CD4-positive, alpha-beta T cell treated with Interleukin-6 at 100 ng/mL for 8 hours (primary cell): ENCODE measurements at places on chromosomes 6 and 20.

GRCh38 chr6:3887150-3887700 lies 38.1 kb downstream of the FAM50B start:
- DNase-seq, result no peak

DNA sequence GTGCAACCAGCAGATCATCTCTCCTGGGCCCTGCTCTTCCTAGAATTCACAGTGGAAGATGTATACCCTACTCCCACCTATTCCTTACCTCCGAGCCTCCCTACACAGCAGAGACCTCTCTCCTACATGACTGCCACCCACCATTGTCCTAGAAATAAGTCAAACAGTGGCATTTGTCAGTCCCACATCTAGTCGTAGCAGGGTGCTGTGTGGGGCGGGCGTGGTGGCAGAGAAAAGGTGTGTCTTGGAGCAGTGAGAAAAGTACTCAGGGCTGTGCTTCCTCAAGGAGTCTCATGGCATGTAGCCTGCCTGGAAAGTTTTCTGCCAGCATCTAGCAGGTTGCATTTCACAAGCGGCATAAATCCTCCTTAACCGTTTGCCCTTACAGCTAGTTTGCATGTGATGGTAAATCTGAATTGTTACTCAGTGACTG lies 59.4 kb upstream of the PTGIS start:
- no peak for DNase-seq

- DNase-seq, result no peak
Measured at GRCh38 chr6:45476341-45476740, 98.6 kb upstream of the SUPT3H start.

- no peak for DNase-seq
Measured at GRCh38 chr6:143185288-143185687, 124.6 kb downstream of the AIG1 start.

GRCh38 chr6:75377386-75377785 lies 92.8 kb upstream of the TMEM30A start:
- no peak for DNase-seq

DNA sequence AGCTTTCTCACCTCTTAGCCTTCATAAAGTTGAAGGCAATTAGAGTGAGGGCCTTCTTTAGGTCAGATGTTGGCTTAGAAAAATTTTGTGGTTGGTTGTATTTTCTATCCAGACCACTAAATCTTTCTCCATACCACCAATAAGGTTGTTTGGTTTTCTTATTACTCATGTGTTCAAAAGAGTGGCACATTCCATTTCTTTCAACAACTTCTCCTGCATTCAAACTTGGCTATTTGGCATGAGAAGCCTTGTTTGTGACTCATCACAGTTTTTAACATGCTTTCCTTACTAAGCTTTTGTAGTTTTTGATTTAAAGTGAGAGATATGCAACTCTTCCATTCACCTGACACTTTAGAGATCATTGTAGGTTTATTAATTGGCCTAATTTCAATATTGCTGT lies 949.6 kb downstream of the TBC1D32 start:
- DNase-seq, result no peak

DNA sequence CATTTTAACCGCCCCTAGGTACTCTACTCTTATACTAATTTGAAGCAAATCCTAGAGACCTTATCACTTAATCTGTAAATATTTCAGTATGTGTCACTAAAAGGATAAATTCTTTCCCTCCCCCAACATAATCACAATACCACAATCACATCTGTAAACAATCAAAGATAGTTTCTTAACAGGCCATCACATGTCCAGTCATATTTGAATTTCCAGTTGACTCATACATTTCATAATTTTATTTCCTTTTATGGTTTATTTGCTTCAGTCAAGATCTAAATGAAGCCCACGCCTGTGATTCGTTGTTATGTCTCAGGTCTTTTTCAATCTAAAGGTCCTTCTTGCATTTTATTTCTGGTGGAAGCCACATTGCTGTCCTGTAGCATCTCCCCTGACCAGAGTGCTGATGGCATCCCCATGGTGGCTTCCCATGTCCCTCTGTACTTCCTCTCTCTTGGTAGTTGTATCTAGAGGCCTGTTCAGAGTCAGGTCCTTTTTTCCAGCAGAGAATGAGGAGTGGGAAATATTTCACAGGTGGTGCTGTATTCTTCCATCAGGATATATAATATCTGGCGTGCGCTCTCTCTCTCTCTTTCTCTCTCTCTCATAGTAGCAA lies 128.6 kb upstream of the SLC22A23 start:
- no peak for DNase-seq

DNA sequence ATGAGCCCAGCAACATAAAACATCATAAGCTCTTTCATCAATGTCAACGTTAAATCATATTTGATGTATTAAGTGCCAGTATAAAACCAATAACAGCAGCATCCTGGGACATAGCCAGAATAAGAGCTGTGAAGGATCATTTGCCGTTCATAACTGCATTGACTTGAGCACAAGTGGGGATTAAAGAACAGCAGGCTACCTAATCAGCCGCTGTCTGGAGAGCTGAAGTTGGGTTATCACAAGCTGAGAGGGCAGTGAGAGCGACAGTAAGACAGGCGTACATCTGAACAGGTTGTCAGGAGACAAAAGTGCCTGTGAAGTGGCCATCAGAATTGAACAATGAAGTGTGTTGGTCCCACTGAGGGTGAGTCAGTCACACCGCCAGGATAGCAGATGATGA lies 269.6 kb downstream of the GRIK2 start:
- no peak for DNase-seq

GRCh38 chr6:42043787-42044475 lies 6.4 kb upstream of the TAF8 start:
- peak; percentile 88 for DNase-seq

DNA sequence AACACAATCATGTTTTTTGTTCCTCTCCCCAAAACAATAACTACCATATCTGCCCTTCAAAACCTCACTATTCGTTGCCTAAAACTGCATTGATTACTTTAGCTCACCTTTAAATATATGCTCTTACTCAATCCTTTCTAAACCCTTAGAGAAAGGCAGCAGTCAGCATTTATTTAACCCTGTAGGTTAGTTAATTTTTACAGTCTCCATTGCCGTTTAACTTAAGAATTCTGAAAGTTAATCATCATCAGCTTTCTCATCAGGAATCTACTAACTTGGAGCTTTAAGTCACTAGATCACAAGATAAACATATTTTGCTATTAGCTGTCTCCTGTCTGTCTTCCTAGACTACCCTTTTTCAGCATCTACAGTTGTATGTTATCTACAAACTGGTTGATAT lies 991.9 kb downstream of the EPHA7 start:
- no peak for DNase-seq

- DNase-seq, result no peak
Measured at GRCh38 chr6:25013246-25013645, 77.5 kb upstream of the RIPOR2 start.

GRCh38 chr6:48606618-48607017 lies 495.6 kb upstream of the PTCHD4 start:
- no peak for DNase-seq

DNA sequence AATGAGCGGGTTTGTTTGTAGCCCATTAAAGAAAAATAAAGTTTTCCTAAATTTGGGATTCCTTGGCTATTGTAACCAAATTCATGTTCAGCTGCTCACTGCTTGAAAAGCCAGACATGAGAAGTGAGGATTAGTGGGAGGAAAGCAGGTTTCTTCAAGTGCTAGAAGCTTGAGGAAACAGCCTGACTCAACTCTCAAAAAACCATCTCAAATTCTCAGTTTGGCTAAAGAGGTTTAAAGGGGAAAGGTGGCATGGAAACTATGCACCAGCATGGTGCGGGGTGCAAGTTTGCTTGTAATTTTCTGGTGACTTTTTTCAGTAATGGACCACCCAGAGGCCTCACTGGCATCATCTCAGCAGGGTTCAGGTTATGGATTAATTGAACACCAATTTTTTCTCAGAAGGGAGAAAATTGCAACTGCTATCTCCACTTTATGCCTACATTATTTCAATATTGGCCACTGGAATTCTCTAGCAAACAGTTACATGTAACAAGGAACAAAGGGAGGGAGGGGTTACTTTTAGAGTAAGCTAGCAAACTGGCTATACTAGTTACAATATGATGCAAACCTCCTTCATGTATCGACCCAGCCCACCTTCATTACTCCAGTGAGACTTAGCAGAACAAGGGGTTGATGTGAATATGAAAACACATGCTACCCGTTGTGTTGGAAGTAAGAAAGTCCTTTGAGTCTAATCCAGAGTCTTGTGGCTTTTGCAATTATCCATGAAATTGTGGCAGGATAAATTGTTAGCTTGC lies 85.0 kb upstream of the IFNGR1 start:
- no peak for DNase-seq

GRCh38 chr20:12057778-12058177 lies 140.1 kb downstream of the BTBD3 start:
- no peak for DNase-seq

GRCh38 chr6:11213422-11214021 lies 18.9 kb downstream of the NEDD9 start:
- no peak for DNase-seq

DNA sequence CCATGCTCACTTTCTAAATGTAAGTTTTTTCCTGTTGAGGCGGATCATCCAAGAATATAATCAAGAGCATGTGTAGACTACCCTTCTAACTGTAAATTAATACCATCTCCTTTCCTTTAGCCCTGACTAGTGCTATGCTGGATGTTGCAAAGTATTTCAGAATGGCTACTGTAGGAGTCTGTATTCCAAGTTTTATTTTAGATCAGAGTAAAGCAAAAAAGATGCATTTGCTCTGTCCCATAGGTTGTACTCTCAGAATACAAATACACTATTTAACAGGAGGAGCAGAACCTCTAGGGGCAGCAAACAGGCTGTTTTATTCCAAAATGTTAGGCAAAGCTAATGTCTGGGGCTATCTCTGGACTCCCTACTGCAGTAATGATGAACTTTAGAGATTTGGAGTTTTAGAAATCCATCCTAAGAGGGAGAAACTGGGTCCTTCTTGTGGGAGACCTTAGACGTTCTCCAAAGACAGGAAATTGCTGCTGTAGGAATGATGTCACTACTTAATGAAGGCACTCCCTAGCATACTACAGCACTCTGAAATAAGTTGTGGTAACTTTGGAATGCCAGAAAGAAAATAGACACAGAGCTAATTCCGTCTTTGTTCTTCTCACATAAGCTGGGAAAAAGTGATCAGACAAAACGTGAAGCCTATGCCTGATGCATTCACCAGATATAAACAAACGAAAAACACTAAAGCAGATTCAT lies 392.4 kb upstream of the HS3ST5 start:
- no peak for DNase-seq

- DNase-seq, result peak; percentile 16
Measured at GRCh38 chr6:39361657-39362486, 39.4 kb upstream of the KCNK16 start.

GRCh38 chr6:2651536-2651935 lies 99.2 kb downstream of the MYLK4 start:
- no peak for DNase-seq

GRCh38 chr6:71933881-71934280 lies 47.5 kb downstream of the RIMS1 start:
- no peak for DNase-seq

DNA sequence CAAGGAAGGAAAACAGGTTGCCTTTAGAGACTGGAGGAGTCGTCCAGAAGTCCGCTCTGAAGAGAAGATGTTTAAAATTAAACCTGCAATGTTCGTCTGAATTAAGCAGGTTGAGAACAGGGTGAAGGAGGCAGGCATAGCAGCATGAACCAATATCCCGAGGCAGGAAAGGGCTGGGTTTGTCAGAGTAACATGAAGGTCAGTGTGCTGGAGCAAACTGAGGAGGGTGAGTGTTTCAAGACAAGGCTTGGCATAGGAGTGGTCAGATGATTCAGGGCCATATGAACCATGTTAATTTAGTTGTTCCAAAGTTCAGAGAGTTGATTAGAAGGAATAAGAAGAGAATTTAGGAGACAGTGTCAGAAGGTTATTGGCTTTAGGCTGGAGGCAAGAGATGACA lies 93.3 kb downstream of the UTRN start:
- no peak for DNase-seq

GRCh38 chr6:43250992-43251373 lies 7.7 kb downstream of the TTBK1 start:
- no peak for DNase-seq

GRCh38 chr6:30238178-30238795 lies 25.1 kb upstream of the TRIM26 start:
- peak; percentile 16 for DNase-seq

DNA sequence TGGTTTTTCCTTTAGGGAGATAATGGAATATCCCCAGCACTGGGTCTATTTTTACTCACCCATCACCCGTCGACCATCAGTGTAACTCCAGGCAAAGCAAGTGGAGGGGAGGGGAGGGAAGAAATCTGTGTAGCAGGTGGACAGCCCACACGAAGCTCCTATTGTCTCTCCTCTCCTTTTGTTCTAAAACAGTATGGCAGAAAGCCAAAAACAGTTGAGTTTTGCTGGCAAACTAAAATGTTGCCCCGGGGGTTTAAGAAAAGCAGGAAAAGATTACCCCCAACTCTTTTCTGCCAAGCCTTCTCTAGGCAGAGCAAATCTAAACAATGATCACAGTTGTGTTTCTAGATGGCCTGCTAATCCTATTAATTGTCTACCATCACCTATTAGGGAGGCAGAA lies 89.7 kb downstream of the PREP start:
- no peak for DNase-seq

GRCh38 chr6:12490904-12491571 lies 200.9 kb downstream of the EDN1 start:
- no peak for DNase-seq

DNA sequence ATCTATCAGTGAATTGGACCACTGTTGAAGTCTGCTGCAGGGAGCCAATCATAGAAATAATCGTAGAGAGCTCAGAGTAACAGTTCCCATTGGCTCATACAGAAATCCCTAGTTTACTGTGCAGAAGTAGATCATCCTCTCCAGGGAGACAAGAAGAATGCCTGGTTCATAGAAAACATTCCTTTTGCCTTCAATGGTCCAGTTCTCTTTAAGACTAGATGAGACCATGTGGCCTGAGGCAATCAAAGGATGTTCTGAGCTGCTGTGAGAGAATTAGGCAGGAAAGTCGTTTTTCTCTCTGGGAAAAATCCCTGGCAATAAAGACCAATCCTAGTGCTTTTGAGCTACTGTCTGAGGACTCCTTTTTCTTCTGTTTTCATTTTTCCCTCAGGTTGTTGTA lies 208.4 kb downstream of the CENPW start:
- DNase-seq, result no peak

- DNase-seq, result peak; percentile 39
Measured at GRCh38 chr6:6811128-6812009, 222.8 kb downstream of the LY86 start.

DNA sequence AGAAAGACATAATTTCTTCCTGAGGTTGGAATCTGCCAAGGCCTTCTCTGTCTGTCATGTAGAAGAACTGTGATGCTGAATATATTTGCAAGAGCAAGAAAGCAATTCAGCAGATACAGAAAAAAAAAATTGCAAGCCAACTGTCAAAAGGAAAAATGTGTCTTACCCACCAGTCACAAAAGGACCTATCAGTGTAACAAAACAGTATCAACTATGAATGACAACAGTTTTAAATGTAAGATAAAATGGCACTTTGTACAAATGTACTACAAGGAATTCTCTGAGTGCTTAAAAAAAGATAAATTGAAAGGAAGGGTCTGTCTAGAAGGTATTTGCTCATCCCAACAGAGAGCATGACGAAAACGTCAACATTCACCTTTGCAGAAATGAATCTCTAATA lies 185.3 kb upstream of the TFAP2D start:
- DNase-seq, result no peak

GRCh38 chr20:34389206-34389953 lies 26.3 kb downstream of the ITCH start:
- no peak for DNase-seq
